ENCODE measurements at places on chromosomes 7 and 10. TPM values are rescaled to one million over a fixed set of nuclear protein-coding genes. Genes with fewer than 3 reads are reported as not detected.

Gene CYREN
- total RNA-seq: 43.5 TPM

Gene ZNF775
- total RNA-seq: 11.6 TPM

Gene ITIH2
- 0.58 TPM for total RNA-seq

Gene TRIM50
- 0.18 TPM for total RNA-seq

Gene TMEM270
- total RNA-seq: not detected
